ENCODE measurements at places on chromosomes 16 and 17.

DNA sequence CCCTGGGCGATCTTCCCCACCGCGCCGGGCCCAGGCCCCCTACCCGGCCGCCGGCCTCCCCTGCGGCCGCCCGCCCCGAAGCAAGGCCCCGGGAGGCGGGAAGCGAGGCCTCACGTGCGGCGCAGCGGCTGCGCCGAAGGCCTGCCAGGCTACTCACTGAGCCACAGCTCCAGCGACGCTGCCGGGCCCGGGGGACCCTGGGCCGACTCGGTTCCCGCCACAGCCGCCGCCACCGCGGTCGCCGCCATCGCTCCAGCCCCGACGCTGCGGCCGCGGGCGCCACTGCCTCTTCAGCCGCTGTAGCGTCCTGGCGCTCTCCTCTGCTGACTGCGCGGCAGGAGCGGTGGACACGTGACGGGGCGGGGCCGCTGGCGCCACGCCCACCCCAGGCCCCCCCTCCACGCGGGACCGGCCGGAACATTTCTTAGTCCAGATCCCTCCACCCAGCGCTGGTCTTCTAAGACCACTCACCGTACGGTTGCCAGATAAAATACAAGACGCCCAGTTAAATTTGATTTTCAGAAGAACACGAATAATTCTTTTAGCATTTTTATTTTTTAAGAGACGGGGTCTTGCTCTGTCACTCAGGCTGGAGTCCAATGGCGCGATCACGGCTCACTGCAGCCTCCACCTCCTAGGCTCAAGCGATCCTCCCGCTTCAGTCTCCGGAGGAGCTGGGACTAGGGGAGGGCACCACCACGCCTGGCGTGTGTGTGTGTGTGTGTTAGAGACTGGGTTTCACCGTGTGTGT lies at the start of gene GGA2:
GGA2 (minus strand) TSS at position 331 of the 751 bp plus-strand sequence; CDS start at position 248, 83 bp downstream.
- peak; percentile 74 for DNase-seq

DNA sequence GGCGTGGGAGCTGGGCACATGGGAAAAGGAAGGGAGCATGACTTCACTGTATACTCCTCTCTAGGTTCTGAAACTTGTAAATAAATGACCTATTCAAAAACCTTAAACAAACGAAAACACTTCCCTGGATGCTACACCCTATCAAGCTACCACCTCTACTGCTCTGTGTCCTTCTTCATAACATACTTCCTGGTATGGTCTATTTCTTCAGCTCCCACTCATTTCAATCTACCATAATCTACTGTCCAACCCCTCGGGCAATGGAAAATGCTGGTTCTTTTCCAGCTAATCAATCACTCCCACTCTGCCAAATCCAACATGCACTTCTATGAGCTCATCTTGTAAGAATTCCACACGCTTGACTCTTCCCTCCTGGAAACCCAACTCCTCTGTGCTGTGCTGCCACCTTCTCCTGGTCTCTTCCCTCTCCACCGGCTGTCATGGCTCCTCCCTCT lies 42.4 kb downstream of the AMFR start:
- DNase-seq = no peak

GRCh38 chr17:68539548-68540467 lies 27.6 kb downstream of the PRKAR1A start:
- DNase-seq = no peak

DNA sequence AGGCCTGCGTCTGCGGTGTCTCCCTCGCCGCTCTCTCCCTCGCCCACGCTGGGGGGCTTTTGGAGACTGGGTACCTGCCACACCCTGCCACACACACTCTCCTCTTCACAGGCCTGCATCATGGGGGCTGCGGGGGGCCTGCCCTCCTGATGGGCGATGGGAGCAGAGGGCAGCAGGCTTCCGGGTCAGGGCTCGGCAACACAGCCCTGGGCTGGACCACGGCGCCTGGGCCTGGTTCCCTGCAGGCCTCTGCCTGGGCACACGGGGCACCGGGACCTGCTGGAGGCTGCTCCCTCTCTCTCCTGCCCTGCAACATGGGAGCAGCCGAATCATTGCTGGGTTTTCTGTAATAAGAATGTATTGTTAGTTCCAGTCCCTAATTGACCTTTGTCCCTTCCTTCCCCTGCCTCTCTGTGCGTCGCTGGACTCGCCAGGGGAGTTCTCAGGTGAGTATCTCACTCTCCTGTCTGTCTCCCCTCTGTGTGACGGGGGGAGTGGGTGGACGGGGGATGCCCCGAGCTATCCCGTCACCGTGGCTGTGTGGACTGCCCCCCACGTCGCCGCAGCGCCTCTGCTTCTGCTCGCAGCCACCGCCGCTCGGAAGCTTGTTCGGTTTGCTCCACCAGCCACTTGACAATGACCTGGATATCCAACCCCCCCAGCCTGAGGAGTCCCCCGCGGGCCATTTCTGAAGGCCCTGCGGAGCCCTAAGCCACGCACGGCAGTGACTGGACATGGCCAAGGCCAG lies 13.5 kb downstream of the NME3 start:
- DNase-seq = no peak

- no peak for DNase-seq
Observed at GRCh38 chr17:62717889-62718288, 90.2 kb downstream of the MARCHF10 start.

DNA sequence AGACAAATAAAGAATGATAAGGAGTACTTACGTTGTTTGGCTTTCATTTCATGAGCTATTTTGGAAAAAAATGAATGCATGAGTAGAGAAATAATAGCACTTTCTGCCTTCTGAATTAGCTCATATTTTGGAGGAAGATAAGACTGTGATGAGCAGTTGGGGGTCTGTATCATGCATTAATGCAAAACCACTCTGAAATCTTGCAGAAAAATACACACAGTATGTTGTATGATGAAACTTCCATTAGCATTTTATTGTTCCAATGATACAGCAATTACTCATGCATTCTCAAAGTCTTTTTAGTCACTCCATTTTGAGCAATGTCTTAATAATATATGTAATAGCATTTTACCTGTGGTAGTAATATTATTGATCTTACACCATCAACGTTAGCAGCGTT lies 571.0 kb downstream of the CDH8 start:
- DNase-seq = no peak

DNA sequence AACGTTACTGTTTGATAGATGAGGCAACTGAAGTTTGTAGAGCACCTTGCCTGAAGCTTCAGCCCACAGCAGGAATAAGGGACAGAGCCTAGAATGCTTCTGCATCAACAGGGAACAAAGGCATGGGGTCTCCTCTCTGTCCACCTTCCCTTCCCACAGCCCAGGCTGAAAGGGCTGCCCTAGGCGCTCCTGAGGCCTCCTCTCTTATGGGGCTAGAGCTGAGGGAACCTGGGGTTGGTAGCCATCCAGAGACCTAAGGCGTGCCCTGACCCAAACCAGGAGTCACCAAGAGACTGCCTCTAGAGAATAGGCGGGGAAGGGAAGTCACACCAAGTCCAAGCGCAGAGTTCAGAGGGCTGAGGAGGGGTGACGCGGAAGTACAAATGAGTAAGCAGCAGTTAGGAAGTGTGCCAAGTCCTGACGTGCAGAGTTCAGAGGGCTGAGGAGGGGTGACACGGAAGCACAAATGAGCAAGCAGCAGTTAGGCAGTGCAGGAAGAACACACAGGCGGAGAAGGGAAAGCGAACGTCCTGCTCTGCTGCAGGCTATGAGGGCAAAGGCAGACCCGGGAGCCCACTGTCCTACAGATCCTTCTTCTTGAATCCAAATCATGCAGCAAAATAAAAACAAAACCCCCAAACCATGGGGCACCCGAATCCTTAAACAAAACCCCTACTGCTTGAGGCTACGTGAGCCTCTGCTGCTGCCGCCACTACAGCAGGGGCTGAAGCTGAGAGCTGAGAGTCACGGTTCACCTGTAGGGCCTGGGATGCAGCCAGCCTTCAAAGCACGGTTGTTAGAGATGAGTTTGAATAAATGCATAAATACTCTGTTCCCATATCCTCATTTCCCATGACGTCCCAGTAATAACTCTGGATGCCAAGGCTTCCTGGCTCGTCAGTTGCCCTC lies 2.7 kb upstream of the SPG7 start:
- peak; percentile 30 for DNase-seq

GRCh38 chr17:67515490-67516083 lies 138.5 kb downstream of the PITPNC1 start:
- no peak for DNase-seq

DNA sequence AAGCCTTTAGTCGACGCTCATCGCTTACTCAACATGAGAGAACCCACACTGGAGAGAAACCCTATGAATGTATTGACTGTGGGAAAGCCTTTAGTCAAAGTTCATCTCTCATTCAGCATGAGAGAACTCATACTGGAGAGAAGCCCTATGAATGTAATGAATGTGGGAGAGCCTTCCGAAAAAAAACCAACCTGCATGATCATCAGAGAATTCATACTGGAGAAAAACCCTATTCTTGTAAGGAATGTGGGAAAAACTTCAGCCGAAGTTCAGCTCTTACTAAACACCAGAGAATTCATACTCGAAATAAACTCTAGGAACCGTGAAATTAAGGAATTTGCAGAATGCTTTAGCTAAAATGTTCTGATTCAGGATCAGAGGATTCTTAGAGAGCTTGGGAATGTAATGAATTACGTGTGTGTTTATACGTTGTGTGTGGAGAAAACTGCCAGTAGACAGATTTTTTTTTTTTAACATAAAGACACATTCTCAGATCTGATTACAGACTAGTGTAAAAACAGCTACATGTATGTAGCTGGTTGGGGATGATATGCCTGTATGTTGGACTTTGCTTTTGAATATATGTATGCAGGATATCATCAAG lies 25.4 kb downstream of the ZFP90 start:
- no peak for DNase-seq

DNA sequence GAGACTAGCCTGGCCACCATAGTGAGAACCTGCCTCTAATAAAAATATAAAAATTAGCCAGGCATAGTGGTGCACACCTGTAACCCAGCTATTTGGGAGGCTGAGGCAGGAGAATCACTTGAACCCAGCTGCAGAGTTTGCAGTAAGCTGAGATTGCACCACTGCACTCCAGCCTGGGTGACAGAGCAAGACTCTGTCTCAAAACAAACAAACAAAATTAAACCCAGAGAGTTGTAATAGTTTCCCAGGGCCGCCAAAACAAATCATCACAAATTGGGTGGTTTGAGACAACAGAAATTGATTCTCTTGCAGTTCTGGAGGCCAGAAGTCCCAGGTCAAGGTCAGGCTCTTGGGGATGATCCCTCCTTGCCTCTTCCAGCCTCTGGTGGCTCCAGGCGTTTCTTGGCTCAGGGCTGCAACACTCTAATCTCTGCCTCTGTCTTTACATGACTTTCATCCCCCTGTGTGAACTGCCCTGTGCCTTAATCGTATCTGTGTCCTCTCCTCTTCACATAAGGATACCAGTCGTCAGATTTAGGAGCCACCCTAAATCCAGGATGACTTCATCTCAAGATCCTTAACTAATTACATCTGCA lies 100.3 kb upstream of the NOL11 start:
- DNase-seq = no peak

GRCh38 chr17:49574323-49574781 lies 1.3 kb upstream of the NXPH3 start:
- DNase-seq = no peak

DNA sequence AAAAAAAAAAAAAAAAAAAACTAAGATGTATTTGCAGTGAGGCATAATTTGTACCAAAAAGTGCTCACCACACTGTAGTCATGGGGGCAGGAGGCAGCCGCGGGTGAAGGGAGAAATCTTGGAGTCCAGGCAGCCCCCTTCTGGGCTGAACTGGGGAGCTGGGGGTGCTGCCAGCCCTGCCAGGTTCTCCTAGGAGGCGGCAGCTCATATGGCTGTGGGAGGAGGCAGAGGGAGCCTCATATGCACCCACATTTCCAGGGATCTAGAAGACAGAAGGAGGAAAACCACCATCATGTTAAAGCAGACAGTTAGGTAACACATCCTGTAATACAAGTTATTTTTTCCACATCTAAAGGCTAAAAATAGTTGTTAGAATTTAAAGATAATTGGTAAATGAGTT lies 16.3 kb downstream of the MAPT start:
- DNase-seq = no peak

GRCh38 chr17:14228903-14229302 lies 7.8 kb downstream of the CDRT15 start:
- no peak for DNase-seq

DNA sequence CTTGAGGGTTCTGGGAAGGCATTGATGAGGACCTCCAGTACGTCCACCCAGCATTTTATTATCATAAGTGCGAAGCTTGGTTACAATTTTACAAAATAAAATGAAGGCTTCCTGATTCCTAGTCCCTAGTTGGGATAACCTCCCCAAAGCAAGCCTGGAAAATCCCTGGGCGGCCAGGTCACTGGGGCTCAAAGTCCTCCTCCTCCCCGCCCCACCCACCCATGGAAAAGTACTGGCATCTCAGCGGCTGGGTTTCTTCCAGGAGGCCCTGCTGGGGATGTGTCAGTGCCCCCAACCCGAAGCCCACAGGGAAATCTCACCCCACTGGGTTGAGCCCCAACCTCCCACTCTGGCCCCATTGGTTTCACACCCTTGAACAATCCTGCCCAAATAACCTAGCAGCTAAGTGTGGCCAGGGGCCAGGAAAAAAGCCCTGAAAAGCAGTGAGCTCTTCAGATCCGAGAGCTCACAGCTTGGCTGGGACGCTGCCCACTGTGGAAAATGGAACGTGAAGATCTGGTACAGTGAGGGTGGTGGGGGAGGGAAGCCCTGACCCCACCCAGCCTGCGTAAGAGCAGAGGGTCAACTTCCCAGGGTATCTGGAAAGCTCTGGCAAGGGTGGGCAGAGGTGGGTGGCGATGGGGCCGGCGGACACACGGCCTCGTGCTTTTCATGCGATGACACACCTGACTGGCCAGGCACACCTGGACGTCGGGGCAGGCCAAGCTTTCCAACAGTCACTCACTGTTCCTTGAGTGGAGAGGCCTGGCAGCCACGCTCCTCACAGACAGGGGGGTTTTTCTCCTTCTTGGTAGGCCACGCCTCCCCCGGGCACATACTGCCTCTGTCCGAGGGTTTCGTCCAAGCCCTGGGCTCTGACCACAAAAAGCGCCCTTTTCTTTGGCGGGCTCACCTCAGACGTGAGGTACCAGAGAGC lies 324.5 kb downstream of the SOX9 start:
- DNase-seq = no peak

GRCh38 chr16:4285167-4285566 lies 12.3 kb upstream of the TFAP4 start:
- DNase-seq = no peak

- DNase-seq = no peak
Observed at GRCh38 chr16:48426244-48427141, 41.3 kb upstream of the SIAH1 start.

DNA sequence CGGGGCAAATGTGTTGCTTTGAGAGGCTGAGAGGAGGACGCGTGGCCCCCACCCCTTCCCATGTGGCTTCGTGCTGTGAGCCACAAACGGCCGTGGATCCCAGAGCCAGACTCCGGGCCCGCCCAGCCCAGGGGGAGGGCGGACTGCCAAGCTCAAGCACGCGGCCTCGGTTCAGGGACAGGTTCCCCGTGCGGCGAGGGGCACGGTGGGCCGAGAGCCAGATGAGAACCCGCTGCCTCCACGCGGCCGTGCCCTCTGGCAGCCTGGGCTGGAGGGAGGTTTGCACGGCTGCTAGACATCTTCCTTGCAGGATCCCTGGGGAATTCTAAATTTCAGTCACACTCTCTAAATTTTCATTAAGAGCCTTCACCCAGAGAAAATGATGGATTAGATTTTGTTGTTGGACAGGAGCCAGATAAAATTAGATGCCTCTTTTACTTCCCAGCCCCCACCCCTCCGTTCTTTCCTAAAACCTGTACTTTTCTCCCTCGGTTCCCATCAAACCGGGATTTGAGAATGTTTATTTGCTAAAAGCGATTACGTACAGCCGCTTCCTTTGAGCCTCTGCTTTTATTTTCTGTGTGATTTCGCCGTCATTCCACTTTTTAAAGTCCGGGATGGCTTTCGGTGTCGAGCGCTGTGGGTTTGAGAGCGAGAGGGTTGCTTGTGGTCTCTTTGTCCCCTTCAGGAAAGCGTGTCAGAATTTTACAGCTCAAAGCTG lies 25.0 kb upstream of the GNG13 start:
- peak; percentile 16 for DNase-seq

Data from hypothalamus (tissue), 51 donors.